Activated T-helper 1 cell treated with anti-CD3 and anti-CD28 coated beads, Interleukin-12 subunit alpha, Interleukin-12 subunit beta, Interleukin-2, Interleukin-4 antibody, amounts not matched to agents 30 ng/mL and 10 ng/mL and 1 ng/mL, durations not matched to agents 14 hours and 24 hours and 36 hours (primary cell): ENCODE measurements at places on chromosomes 2 and 18. TPM values are rescaled to one million over a fixed set of nuclear protein-coding genes. Genes with fewer than 3 reads are reported as not detected.
A peak's percentile ranks its signal among the peaks of the same experiment; 100 is the strongest.

DNA sequence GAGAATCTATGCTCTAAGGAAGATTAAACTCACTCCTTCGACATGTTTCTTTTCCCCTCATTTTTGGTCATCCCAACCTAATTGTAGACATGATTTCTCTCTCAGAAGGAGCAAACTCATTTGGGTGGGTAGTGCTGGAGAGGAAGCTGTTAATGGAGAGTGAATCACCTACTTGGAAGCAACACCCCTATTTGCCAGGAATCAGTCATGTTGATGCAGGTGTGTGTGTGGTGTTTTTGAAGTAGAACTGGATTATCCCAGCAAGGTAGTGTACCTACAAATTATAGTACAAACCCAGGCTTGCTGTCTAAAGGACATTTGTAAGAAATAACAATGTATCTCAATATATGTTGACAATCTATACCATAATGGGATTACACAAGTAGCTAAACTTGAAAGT lies 186.4 kb downstream of the EPHA4 start:
- no peak for DNase-seq

The SCN9A gene
- total RNA-seq = 0.07 and 0.13 TPM in 2 replicates

The CPO gene
- not detected in 2 replicates for total RNA-seq

The ZNF385B gene
- not detected in 2 replicates for total RNA-seq

DNA sequence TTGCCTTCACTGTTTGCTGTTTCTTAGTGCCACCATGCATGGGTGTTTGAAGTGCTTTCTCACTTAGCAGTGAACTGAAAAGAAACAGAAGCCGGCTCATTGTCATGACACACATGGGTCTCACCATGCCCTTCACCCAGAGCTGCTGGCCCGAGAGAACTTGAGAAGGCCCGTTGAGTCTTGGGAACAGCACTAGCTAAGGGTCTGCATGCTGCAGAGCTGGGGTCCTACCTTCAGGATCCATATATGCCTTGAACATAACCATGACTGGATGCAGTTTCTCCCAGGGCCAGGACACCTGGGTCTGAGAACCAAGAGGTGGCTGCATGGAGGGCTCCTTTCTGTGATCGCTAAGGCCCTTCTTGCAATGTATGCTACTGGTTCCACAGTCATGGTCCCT lies 245.5 kb upstream of the HS6ST1 start:
- DNase-seq = no peak

The GAD1 gene
- 4.7 and 5.3 TPM in 2 replicates for total RNA-seq

- DNase-seq = peak; percentile 55
Observed at GRCh38 chr2:201257381-201257955, 2.9 kb upstream of the CASP8 start.

- no peak for DNase-seq
Observed at GRCh38 chr2:145374165-145374564, 854.2 kb upstream of the ZEB2 start.

GRCh38 chr18:72543357-72544055 lies 636 bp downstream of the CBLN2 start:
- no peak for DNase-seq

GRCh38 chr2:23544589-23545295 lies 159.8 kb downstream of the KLHL29 start:
- DNase-seq = no peak

DNA sequence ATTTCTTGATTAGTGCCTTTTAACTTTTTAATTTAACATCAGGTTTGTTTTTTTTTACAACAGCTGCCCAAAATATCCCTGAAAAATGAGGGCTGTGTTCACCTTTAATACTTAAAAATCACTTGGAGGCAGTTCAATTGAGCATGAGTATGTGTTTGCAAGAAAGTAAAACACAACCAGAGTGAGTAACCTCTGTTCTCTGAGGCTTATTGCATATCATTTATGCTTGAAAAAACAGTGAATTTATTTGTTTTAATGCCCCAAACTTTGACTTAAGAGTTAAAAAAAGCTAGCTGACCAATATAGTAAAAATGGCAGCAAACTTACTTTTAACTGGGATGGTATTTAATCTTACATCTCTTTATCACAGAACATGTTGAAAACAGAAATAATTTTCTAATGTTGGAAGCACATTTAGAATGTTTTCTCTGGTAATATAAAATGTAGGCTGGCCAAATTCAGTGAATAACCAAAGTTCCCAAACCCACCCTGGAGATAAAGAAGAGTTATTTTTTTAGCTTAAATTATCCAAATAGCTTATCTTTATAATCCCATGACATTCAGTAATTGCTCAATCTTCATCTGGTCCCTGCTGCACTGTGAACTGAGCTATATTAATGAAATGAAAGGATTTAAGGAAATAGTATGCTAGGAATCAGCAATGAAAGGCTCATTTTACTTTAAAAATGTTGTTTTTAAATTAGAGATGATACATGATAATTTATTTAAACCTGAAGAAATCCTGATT lies 24.8 kb upstream of the EFEMP1 start:
- no peak for DNase-seq

DNA sequence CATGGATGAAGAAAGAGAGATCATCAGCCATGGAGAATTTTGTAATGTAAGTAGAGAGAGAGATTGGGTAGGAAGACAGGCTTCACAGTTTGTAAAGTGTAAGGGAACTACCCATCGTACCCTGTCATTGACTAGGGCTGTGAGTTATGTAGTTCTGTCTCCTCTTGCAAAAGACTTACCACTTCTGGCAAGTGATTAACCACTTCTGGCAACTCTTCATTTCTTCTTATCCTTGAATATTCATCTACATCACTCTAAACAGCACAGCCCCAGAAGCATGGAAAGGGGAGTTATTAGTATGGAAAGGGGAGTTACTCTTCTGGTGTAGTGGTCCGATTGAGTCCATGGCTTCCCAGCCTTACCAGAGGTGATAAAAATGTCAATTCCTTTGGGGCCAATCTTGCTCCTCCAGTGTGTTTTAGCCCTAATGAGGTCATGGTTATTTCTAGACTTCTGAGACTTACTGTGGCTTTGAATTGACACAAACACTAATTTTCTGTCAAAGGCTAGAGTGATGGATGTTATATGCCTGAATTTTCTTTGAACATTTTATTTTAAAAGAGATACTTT lies 52.0 kb downstream of the STAT1 start:
- DNase-seq = no peak

- no peak for DNase-seq
Observed at GRCh38 chr2:60998628-60999545, 18.6 kb upstream of the PEX13 start.

DNA sequence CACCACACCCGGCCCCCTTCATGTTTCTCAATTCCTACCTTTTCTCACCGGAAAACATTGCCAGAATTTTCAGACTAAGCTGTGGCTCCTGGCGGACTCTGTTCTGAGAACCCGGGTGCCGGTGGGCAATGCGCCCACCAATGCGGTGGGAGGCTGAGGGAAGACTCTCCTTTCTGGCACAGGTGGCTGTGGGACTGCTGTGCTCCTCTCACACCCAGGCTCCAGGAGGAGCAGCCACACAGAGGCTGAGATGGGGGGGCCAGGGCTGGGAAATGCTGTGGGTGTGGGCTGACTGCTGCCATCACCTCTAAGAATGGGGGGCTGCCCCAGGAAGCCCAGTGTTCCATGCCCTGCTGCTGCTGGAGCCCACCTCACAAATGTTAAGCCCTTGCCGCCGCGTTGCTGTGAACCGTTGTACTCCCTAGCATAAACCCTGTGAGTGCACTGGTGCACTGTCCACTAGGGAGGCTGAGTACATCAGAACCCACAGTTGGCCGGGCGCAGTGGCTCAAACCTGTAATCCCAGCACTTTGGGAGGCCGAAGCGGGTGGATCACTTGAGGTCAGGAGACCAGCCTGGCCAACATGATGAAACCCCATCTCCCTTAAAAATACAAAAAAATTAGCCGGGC lies 152.6 kb downstream of the LDLRAD4 start:
- DNase-seq = no peak
